A549 treated with Hydrocortisone at 1 μM for 4 hours (cell line): ENCODE measurements at places on chromosomes 3 and 15. TPM values are rescaled to one million over a fixed set of nuclear protein-coding genes. Genes with fewer than 3 reads are reported as not detected.

The CD276 gene
- 71.4 to 78.1 TPM (median 76.1 TPM) in 5 replicates for total RNA-seq

The IL17RB gene
- total RNA-seq = 0.68 to 1.1 TPM (median 0.74 TPM) in 5 replicates

The CACNA1D gene
- total RNA-seq = 0.47 to 1.3 TPM (median 0.83 TPM) in 5 replicates

The MRPL3 gene
- 88.5 to 117 TPM (median 91.7 TPM) in 5 replicates for total RNA-seq
